Spinal cord (tissue), 10 donors: ENCODE measurements at places on chromosomes 11 and 22. TPM values are rescaled to one million over a fixed set of nuclear protein-coding genes. Genes with fewer than 3 reads are reported as not detected.
A peak's percentile ranks its signal among the peaks of the same experiment; 100 is the strongest.

- H3K36me3 ChIP-seq: peaks cover 20% of the 10 kb centered on the region
- H3K4me3 ChIP-seq: no peak overlapping the region
- peaks cover 62% of the 10 kb centered on the region for H3K4me1 ChIP-seq
- no peak for DNase-seq
Observed at GRCh38 chr22:20434773-20435172, 2.9 kb downstream of the SCARF2 start.

GRCh38 chr22:37100589-37101127 lies 8.9 kb downstream of the TMPRSS6 start:
- no peaks in the 10 kb centered on the region for H3K36me3 ChIP-seq
- peaks cover 6% of the 10 kb centered on the region for H3K27me3 ChIP-seq
- H3K27ac ChIP-seq: no peak overlapping the region
- H3K4me1 ChIP-seq: peaks cover 27% of the 10 kb centered on the region
- no peak overlapping the region for H3K4me3 ChIP-seq

DNA sequence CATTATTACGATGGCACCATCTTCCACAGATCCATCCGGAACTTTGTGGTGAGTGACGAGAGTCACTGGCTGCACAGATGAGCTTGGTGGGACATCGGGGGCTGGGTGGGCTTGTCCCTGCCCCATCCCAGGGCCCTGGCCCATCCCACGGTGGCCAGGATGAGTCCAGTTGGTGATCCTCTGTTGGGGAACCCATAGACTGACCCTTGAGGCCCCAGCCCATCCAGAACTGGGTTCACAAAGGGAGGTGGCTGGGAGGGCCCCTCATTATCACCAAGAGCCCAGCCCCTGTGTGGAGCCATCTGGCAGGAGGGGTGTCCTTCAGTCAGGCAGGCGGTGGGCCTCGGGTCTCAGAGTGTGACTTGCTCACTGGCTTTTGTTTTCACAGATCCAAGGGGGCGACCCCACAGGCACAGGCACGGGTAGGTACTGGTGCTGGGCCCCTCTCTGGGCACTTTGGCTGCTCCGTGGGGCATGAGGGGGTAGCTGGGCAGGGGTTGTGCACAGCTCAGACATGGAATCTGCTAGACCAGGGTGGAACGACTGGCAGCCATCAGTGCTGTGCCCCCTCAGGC lies 22.0 kb downstream of the PPIL2 start:
- no peaks in the 10 kb centered on the region for H3K27me3 ChIP-seq
- H3K36me3 ChIP-seq: peaks cover 83% of the 10 kb centered on the region
- no peak for DNase-seq
- H3K4me3 ChIP-seq: no peak overlapping the region
- H3K27ac ChIP-seq: no peak overlapping the region

DNA sequence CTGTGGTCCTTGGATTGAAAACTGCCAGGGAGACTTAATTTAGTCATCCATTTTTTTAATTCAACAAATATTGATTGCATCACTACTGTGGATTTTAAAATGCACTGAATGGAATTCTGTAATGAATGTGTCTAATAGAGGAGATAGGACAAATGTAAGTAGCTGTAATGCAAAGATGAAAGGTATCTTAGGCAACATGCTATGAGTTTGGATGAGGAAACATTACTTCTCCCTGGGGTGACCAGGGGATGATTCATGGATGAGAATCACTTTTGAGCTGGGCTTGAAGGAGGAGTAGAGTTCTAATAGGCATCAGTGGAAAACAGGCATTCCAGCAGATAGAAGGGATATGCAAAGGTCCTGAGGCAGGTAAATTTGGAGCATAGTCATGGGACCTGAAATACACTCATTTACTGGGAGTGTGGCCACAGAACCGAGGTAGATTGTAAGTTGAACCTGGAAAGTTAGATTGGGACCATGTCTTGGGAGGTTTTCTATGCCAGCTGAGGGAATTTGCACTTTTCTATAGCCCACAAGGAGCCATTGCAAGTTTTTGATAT lies 43.4 kb downstream of the PKNOX2 start:
- no peaks in the 10 kb centered on the region for H3K27me3 ChIP-seq
- no peaks in the 10 kb centered on the region for H3K36me3 ChIP-seq
- peaks cover 20% of the 10 kb centered on the region for H3K4me1 ChIP-seq
- H3K27ac ChIP-seq: no peak overlapping the region
- H3K4me3 ChIP-seq: no peak overlapping the region

ZMAT5 gene
- polyA plus RNA-seq: 33.8 TPM

IFITM2 gene
- polyA plus RNA-seq: 59.4 TPM

SLCO2B1 gene
- 58.9 TPM for polyA plus RNA-seq

GRCh38 chr11:19595840-19596751 lies 116.5 kb upstream of the NAV2 start:
- peaks cover 15% of the 10 kb centered on the region for H3K4me1 ChIP-seq
- no peak for DNase-seq
- H3K4me3 ChIP-seq: no peak overlapping the region
- no peaks in the 10 kb centered on the region for H3K36me3 ChIP-seq

- H3K36me3 ChIP-seq: peaks cover 18% of the 10 kb centered on the region
- no peak for DNase-seq
- H3K27me3 ChIP-seq: no peaks in the 10 kb centered on the region
- H3K4me1 ChIP-seq: no peaks in the 10 kb centered on the region
- no peak overlapping the region for H3K4me3 ChIP-seq
Observed at GRCh38 chr11:71962428-71963038, 33.7 kb downstream of the RNF121 start.

OPCML gene
- 65.1 TPM for polyA plus RNA-seq

GRCh38 chr22:45073064-45073463 lies 63.3 kb upstream of the PHF21B start:
- peaks cover 33% of the 10 kb centered on the region for H3K4me1 ChIP-seq
- no peaks in the 10 kb centered on the region for H3K36me3 ChIP-seq
- H3K27ac ChIP-seq: no peak overlapping the region
- no peak for DNase-seq
- H3K27me3 ChIP-seq: peaks cover 17% of the 10 kb centered on the region
- no peak overlapping the region for H3K4me3 ChIP-seq

IFITM5 gene
- polyA plus RNA-seq: not detected

RTN4R gene
- 25.3 TPM for polyA plus RNA-seq

DNA sequence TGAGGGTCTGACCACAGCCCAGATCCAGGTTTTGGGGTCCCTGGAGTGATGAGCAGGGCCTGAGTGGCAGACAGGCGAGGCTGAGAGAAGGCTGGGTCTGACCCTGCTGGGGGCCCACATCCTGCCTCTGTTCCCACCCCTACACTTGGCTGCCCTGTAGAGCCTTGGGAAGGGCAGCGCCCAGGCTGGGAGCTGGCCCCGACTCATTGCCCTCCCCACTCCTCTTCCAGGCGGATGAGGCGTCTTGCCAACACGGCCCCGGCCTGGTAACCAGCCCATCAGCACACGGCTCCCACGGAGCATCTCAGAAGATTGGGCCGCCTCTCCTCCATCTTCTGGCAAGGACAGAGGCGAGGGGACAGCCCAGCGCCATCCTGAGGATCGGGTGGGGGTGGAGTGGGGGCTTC lies 4.9 kb downstream of the DERL3 start:
- no peak overlapping the region for H3K4me3 ChIP-seq
- DNase-seq: no peak
- peaks cover 46% of the 10 kb centered on the region for H3K4me1 ChIP-seq
- H3K36me3 ChIP-seq: peaks cover 82% of the 10 kb centered on the region

DNA sequence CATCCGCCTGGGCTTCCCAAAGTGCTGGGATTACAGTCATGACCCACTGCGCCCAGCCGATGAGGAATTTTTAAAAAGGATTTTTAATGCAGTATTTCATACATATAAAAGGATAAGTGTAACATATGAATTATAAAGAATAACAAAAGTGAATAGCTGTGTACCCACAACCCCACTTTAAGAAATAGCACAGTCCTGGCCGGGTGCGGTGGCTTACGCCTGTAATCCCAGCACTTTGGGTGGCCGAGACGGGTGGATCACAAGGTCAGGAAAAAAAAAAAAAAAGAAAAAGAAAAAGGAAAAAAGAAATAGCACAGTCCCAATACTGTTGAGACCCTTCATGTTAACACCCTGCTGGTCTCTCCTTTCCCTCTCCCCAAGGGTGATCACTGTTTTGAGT lies 54.3 kb upstream of the CABP7 start:
- DNase-seq: no peak
- H3K4me1 ChIP-seq: no peaks in the 10 kb centered on the region
- peaks cover 37% of the 10 kb centered on the region for H3K36me3 ChIP-seq
- no peaks in the 10 kb centered on the region for H3K27me3 ChIP-seq
- H3K4me3 ChIP-seq: no peak overlapping the region

NOX4 gene
- polyA plus RNA-seq: 1.7 TPM

- H3K4me1 ChIP-seq: no peaks in the 10 kb centered on the region
- no peak for DNase-seq
- H3K36me3 ChIP-seq: no peaks in the 10 kb centered on the region
- H3K27ac ChIP-seq: no peak overlapping the region
- H3K27me3 ChIP-seq: no peaks in the 10 kb centered on the region
Observed at GRCh38 chr22:35900483-35901168, 128.0 kb downstream of the RBFOX2 start.

- H3K27me3 ChIP-seq: no peaks in the 10 kb centered on the region
- H3K4me3 ChIP-seq: no peak overlapping the region
- H3K4me1 ChIP-seq: peaks cover 7% of the 10 kb centered on the region
- H3K27ac ChIP-seq: peak overlapping the region; percentile 58
Observed at GRCh38 chr11:34207487-34208180, 102.2 kb downstream of the NAT10 start.

PPP1R14B gene
- 117 TPM for polyA plus RNA-seq

CDKN1C gene
- 56.2 TPM for polyA plus RNA-seq

- no peaks in the 10 kb centered on the region for H3K27me3 ChIP-seq
- peak overlapping the region; percentile 55 for H3K4me3 ChIP-seq
- peaks cover 17% of the 10 kb centered on the region for H3K36me3 ChIP-seq
- peaks cover 33% of the 10 kb centered on the region for H3K4me1 ChIP-seq
Observed at GRCh38 chr11:61817471-61818202, 834 bp upstream of the FADS1 start.

- peaks cover 21% of the 10 kb centered on the region for H3K36me3 ChIP-seq
- DNase-seq: no peak
- H3K4me1 ChIP-seq: peaks cover 38% of the 10 kb centered on the region
- H3K27ac ChIP-seq: no peak overlapping the region
Observed at GRCh38 chr22:46969961-46970360, 207.5 kb downstream of the TBC1D22A start.

STT3A gene
- polyA plus RNA-seq: 86.9 TPM

DNA sequence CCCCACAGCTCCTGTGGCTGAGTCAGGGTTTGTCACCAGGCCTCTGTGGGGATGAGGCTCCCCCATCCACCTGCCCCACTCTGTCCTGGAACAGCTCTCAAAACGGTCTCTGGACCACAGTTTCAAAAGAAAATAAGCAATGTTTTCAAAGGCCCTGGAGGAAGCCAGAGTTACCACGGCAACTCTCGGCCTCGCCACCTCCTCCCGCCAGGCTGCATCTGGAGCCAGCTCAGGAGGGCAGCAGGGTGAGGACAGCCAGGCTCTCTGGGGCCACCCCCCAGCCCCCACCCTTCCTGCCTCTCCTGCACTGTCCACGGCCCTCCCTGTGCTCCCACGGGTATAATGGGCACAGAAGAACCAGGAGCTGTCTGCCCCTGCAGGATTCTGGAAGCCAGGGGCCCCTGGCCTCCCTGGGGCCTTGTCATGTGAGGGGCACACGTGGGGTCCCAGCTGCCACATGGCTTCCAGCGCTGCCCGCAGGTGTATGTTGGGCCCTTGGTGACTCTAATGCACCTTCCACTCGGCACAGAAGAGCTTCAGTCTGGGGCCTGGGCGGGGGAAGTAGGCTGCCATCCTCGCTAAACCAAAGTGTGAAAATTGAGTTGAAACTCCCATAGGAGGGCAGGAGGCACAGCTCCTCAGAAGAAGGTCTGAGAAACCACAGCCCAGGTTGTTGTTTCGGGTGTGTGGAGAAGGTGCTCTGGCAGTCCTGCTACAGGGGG lies 10.3 kb downstream of the CD81 start:
- no peaks in the 10 kb centered on the region for H3K27me3 ChIP-seq
- no peak for DNase-seq
- peaks cover 80% of the 10 kb centered on the region for H3K4me1 ChIP-seq

DNA sequence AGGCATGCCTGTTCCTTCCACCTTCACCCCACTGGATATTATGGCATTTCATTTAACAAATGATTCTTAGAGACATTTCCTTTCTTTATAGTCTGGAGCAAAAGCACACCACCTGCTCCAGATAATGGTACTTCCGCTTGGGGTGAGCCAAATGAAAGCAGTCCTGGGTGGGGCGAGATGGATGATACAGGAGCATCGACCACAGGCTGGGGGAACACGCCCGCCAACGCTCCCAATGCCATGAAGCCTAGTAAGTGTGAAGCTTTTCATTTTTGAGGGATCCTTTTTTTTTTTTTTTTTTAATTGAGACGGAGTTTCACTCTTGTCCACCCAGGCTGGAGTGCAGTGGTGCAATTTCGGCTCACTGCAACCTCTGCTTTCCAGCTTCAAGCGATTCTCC lies 76.3 kb upstream of the ADSL start:
- peaks cover 34% of the 10 kb centered on the region for H3K36me3 ChIP-seq
- no peaks in the 10 kb centered on the region for H3K27me3 ChIP-seq

GRCh38 chr22:27627444-27627833 lies 174.1 kb downstream of the MN1 start:
- H3K27me3 ChIP-seq: no peaks in the 10 kb centered on the region
- no peaks in the 10 kb centered on the region for H3K36me3 ChIP-seq
- no peak for DNase-seq
- H3K4me1 ChIP-seq: no peaks in the 10 kb centered on the region
- H3K27ac ChIP-seq: no peak overlapping the region

GRCh38 chr22:28899199-28899853 lies 16.0 kb downstream of the ZNRF3 start:
- no peak overlapping the region for H3K27ac ChIP-seq
- H3K4me1 ChIP-seq: peaks cover 32% of the 10 kb centered on the region
- H3K27me3 ChIP-seq: no peaks in the 10 kb centered on the region
- no peak overlapping the region for H3K4me3 ChIP-seq

GRCh38 chr11:11871991-11872401 lies 30.2 kb downstream of the USP47 start:
- H3K4me1 ChIP-seq: no peaks in the 10 kb centered on the region
- H3K36me3 ChIP-seq: no peaks in the 10 kb centered on the region
- no peaks in the 10 kb centered on the region for H3K27me3 ChIP-seq
- no peak for DNase-seq
- no peak overlapping the region for H3K4me3 ChIP-seq

LINC01488 gene
- not detected for polyA plus RNA-seq

HOATZ gene
- polyA plus RNA-seq: 6.5 TPM

- H3K27me3 ChIP-seq: no peaks in the 10 kb centered on the region
- no peaks in the 10 kb centered on the region for H3K36me3 ChIP-seq
- DNase-seq: no peak
- no peak overlapping the region for H3K4me3 ChIP-seq
Observed at GRCh38 chr22:47575291-47575690, 812.8 kb downstream of the TBC1D22A start.

- no peak overlapping the region for H3K4me3 ChIP-seq
- H3K27ac ChIP-seq: no peak overlapping the region
- no peaks in the 10 kb centered on the region for H3K27me3 ChIP-seq
- DNase-seq: no peak
Observed at GRCh38 chr22:37314315-37315074, 32.2 kb downstream of the CYTH4 start.

PRODH gene
- 39.5 TPM for polyA plus RNA-seq

- peaks cover 51% of the 10 kb centered on the region for H3K36me3 ChIP-seq
- DNase-seq: no peak
- H3K27me3 ChIP-seq: no peaks in the 10 kb centered on the region
- no peak overlapping the region for H3K27ac ChIP-seq
Observed at GRCh38 chr11:130126516-130126915, 33.1 kb upstream of the ST14 start.

GRCh38 chr11:41414771-41415440 lies 44.5 kb downstream of the LRRC4C start:
- DNase-seq: no peak
- no peaks in the 10 kb centered on the region for H3K27me3 ChIP-seq
- H3K27ac ChIP-seq: no peak overlapping the region
- no peak overlapping the region for H3K4me3 ChIP-seq
- no peaks in the 10 kb centered on the region for H3K36me3 ChIP-seq

- H3K36me3 ChIP-seq: no peaks in the 10 kb centered on the region
- H3K27ac ChIP-seq: peak overlapping the region; percentile 25
- no peaks in the 10 kb centered on the region for H3K27me3 ChIP-seq
- H3K4me3 ChIP-seq: no peak overlapping the region
- no peaks in the 10 kb centered on the region for H3K4me1 ChIP-seq
- peak; percentile 58 for DNase-seq
Observed at GRCh38 chr11:81342966-81343365, 1390.7 kb downstream of the FAM181B start.
